Fibroblast of the aortic adventitia (primary cell): ENCODE measurements at places on chromosomes 11 and 22.

DNA sequence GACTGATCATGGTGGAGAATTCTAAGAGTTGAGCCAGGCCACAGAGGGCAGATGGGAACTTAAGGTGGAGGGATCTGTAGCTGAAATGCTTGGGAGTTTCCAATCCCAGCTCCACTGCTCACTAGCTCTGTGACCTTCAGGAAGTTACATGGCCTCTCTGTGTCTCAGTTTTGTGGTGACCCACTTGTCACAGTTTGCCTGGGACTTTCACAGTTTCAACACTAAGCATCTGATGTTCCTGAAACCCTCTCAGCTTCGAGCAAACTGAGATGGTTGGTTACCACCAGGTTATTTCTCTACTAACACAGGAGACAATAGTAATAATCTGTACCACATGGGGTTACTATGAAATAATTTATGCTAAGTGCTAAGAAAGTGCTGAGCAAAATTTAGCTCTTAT is 505.3 kb downstream of the OPCML start:
- no peak for DNase-seq

GRCh38 chr11:287821-288477 is 977 bp upstream of the PGGHG start:
- no peak for DNase-seq

GRCh38 chr11:35426351-35426750 is 7.0 kb upstream of the SLC1A2 start:
- DNase-seq = no peak

GRCh38 chr22:50532824-50533796 is 3.3 kb upstream of the TYMP start:
- no peak for DNase-seq

DNA sequence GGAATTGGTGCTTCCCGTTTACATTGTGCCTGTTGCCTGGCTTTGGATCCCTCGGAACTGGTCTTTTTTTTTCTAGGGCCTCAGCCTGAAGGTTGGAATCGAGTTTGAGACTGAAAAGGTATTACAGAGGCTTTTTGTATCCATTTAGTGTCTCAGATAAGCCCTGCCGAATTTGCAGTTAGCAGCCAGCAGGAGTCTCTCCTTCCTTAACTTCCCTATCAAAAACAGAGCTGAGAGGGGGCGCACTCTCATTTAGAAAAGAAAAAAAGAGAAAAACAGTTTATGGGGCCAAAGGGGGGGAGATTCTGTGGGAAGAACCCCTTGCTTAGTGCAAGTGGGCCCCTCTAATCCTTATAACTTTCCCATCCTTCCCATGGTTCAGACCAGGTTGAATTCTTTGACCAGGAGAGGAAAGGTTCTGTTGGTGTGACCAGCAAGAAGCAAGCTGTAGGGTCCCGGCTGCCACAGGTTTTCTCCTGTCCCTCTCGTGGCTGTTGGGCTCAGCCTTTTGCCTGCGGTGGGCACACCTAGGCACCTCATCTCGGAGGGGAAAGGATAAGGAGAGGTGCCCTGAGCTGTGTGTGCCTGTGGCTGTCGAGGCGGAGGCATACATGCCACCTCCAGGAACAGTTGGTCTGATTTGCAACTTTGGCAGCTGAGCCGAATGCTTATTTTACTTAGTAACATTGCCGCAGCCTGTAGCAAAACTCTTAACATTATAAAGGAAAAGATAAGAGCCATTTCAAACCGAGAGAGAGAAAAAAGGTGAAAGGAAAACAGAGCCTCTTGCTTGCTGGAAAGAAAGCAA is 565.0 kb upstream of the CNTN5 start:
- no peak for DNase-seq

DNA sequence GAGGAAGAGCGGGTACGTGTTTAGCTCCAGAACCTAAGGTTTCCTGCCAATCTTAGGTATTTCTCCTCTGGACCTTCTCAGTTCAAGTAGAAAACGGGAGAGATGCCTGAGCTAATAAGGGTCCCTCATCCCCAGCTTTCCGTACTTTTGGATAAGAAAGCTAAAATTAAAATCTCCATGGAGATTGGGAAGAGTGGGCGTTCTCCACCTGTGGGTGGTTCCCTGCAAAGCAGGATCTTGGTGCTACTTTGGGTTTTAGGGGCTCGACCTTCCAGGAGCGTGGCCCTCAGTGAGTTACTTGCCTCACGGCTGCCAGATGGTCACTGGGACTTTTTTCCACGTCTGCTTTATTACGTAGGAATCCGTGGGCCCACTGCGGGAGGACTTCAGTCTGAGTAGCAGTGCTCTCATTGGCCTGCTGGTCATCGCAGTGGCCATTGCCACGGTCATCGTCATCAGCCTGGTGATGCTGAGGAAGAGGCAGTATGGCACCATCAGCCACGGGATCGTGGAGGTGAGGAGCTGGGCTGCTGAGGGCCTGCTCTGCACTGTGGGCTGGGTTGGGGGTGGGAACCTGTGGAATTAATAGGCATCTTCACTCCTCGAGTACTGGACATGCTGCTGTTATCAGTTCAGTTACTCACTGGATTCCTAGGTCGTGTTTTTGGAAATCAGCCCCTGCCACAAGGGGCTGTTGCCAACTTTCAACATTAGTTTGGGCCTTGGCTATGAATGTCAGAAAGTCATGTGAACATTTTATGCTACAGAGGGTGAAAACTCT is 17.8 kb upstream of the ST14 start:
- DNase-seq = peak; percentile 86

GRCh38 chr11:131198161-131199014 is 172.0 kb upstream of the NTM start:
- DNase-seq = no peak

- no peak for DNase-seq
These were observed 14.0 kb downstream of the RIC8A start for GRCh38 chr11:221539-221938.

DNA sequence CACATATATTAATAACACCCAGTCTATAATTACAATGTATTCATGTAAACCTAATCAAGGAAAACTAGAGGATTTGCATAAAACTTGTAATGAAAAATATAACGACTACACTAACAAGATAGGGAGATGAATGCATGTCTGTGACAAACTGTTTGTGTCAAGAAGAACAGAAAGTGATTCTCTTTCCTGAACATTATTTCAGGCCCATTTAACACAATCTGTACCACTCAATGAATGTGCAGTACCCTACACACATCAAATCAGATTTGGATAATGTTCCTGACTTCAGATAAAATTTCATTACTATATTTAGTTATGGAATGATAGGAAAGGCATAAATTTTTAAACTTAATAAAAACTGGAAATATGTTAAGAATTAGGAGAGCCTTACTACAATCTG is 93.1 kb downstream of the CADM1 start:
- no peak for DNase-seq

DNA sequence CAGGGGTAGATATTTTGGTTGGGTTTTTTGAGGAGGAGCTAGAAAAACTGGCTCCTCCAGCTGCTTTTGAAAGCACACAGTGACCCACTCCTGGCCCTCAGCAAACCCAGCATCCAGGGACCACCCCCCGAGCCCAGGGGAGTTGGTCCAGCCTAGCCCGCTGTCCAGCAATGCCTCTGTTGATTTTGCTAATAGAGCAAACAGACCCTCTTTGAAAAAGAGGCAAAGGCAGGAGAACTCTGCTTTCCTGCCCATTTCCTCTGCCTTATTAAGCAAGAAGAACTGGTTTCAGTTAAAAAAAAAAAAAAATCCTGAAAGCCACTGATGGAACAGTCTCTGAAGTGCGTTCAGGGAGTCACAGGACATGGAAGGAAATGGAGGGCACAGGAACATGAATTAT is 25.3 kb downstream of the ABTB2 start:
- DNase-seq = no peak

- no peak for DNase-seq
These were observed 2.8 kb downstream of the CARD10 start for GRCh38 chr22:37516456-37516855.
